ENCODE measurements at places on chromosomes 5 and 9.

DNA sequence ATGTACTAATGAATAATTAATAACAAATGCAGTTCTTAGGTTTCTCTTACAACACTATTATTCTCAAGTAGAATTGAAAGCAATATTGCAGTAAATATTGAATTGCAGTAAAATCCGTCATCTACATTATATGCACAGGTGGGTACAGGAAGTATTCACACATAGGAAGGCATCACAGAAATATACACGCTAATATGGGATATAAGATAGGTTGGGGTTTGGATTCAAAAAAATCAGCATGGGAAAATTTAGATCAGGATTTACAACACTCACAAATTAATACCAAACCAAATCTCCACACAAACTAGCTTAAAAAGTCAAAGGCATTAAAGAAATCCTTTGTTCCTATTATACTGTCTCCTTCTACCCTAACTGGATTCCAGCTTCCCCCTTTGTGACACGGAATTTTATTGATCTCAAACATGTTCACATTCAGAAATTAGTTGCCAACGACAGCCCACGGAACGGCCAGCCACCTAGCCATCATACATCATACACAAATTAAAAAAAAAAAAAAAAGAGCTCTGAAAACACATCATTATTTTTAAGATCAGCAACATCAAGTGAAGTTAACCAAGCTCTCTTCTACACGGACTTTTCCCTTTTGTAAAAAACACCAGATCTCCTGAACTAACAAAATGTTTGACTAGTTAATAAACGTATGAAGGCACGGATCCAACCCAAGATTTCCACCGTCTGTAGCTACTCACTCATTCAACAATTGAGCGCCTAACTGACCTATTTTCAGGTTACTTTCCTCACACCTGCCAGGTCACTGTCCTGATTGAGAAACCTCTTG, 2.2 kb downstream of the NR6A1 start:
- no peak for DNase-seq

- no peak for DNase-seq
Measured at GRCh38 chr5:138950421-138951031, 75.4 kb upstream of the LRRTM2 start.

GRCh38 chr5:75185763-75186162, 50.9 kb downstream of the ANKRD31 start:
- DNase-seq = no peak

GRCh38 chr5:161530700-161531099, 15.8 kb downstream of the GABRB2 start:
- no peak for DNase-seq

GRCh38 chr5:138289296-138289695, 14.9 kb upstream of the GFRA3 start:
- DNase-seq = no peak

DNA sequence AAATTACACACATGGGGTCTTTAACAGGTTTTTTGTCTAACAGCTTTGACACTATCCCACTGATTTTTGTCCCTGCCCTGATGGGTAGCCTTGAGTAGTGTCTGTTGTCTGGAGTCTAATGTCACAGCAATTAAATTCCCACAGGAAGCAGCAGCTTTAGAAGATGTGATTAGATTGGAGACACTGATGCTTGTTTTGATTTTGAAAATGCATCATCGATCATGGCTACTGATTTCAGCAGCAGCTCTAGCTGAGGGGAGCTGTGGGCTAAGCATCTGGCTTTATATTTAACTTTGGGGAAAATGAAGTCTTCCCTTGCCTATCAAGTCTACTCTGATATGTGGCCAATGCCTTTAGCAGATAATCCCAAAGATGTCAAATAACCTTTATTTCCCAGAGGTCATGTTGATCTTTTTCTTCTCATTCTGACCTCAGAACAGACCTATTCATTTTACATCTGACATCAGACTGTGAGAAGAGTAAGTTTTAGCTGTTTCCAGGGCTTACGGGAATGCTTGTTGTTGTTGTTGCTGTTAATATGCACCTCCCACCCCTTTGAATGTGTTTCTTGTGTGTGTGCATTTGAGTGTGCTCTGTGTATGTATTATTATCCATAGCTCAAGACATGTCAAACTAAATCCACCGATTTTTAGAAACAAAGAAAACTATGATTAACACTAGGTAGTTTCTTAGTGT, 704.9 kb upstream of the NUDT12 start:
- DNase-seq = no peak

- no peak for DNase-seq
Measured at GRCh38 chr5:57761513-57761912, 278.9 kb upstream of the ACTBL2 start.

GRCh38 chr5:173326501-173326960, 1.7 kb downstream of the STC2 start:
- DNase-seq = no peak
